ENCODE measurements at places on chromosomes 2 and 18. TPM values are rescaled to one million over a fixed set of nuclear protein-coding genes. Genes with fewer than 3 reads are reported as not detected.

DNA sequence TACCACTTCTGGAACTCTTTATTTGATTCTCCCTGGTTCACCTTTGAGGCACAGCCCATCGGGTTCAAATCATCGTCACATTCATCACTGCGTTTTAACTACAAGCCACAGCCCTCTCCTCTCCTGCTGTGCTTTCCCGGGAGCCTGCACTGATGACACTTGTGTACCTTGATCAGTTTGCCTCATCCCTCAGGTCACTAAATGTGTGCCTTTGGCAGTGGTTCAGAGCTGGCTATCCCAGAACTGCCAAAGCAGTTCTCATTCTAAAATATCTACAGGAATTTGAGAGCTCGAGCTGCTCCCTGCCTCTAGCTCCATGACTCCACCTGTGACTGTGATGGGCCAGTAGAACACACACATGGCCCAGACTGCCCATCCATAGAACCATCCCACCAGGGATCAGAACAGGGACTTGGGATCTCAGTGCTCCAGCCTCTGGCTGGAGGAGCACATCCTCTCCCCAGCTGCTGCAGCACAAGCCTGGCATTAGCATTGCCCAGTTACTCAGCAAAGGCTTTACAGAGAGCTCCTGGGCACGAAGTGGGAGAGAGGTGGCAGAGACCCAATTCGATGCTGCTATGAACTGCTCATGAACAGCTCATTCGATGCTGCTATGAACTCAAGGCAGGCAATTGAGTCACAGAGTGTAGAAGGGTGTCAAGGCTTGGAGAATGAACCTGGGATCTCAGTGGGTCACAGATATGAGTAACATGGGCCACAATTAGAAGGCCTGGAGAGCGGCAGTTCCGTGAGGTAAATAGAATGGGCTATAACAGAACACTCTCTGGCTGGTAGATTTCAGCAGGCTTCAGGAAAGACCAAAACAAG lies 41.9 kb downstream of the EVA1A start:
- no peak for DNase-seq

OR6B2 gene
- not detected for total RNA-seq

- DNase-seq, result no peak
Observed at GRCh38 chr18:40576507-40577115, 1378.4 kb upstream of the PIK3C3 start.

- no peak for DNase-seq
Observed at GRCh38 chr18:79864006-79864725, 66.4 kb downstream of the KCNG2 start.

DNA sequence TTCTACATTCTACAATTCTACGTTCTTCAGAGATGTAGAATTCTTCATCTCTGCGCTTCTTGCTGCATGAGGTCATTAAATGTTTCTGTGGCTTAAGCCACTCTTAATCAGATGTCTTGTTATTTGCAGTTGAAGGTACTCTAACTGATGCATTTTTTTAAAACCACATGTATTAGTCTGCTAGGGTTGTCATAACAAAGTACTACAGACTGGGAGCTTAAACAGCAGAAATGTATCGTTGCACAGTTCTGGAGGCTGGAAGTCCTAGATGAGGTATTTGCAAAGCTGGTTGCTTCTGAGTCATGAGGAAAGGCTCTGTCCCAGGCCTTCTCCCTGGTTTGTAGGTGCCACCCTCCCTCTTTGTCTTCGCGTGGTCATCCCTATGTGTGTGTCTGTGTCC lies 176.3 kb upstream of the GLI2 start:
- DNase-seq, result no peak

DNA sequence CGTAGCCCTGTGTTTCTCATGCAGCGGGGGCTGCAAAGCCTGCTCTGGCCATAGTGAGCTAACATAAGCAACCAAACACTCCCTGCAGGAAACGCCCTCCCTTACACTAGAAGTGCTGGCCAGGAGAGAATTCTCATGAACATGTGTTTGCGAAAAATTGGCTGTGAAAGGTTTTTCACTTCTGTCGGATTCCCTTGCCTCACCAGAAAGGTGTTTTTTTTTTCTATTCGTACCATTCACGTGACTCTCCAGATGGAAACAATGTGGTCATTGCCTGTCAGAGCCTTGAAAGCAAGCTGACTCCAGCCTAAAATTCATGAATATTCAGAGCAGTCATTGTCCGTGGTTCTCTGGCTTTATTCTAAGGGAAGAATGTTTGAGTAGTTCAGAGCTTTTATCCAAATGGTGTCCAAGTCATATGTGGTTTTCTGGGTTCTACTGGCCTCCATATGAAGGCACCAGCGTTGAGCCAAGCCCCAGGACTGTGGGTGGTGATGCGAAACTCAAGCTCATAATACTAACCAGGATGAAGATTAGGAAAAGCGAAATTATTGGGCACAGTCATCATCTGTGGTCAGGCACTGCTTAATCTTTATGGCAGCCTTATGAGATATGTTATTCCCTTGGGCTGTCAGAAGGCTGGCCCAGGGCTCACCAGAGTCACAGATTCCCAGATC lies 236.4 kb downstream of the ALPK2 start:
- DNase-seq, result no peak

- no peak for DNase-seq
Observed at GRCh38 chr2:61660511-61661388, 122.6 kb upstream of the XPO1 start.

FEV gene
- total RNA-seq, result not detected

DNA sequence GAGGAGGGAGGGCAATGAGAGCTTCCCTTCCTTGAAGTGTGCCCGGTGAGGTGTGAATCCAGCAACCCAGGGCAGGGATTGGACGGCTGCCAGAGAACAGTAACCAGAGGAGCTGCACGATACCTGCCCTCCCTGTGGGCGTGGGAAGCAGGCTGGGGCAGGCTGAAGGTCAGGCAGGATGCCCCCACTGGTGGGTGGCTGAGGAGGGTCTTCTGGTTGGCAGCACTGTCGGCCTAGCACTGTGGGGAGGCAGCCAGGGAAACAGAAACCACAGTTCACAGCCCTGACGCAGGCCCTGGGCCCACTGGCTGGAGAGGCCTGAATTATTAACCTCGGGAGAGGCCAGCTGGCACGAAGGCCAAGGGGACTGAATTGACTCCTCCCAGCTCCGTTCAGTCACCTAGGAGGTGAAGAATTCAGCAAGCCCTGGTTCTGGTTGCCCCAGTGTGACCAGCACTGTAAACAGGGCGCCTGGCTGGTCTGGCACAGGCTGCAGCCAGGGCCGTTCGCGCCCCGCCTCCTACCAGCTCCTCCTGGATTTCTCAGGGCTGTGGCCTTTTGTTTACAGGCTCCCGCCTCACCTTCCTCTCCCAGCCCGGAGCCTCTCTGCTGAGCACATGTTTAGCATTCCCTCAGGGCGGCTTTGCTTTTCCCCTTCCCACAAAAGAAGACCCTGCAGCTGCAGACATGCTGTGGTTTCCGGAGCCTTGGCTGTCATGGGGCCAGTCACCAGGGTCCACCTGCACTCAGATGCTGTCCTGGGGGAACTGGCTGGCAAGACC lies 97.8 kb downstream of the B3GNT2 start:
- DNase-seq, result no peak

- no peak for DNase-seq
Observed at GRCh38 chr2:85353876-85354285, 447 bp downstream of the RETSAT start.

DNA sequence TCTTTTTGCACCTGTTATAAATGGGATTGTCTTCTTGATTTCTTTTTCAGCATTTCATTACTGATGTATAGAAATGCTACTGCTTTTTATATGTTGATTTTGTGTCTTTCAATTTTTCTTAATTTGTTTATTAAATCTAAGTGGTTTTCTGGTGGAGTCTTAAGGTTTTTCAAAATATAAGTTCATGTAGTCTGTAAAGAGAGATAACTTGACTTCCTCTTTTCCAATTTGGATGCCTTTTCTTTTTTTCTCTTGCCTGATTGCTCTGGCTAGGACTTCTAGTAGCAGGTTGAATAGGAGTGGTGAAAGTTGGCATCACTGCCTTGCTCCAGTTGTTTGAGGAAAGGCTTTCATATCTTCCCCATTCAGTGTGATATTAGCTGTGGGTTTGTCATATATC lies 28.6 kb upstream of the GALNT5 start:
- DNase-seq, result no peak

DNA sequence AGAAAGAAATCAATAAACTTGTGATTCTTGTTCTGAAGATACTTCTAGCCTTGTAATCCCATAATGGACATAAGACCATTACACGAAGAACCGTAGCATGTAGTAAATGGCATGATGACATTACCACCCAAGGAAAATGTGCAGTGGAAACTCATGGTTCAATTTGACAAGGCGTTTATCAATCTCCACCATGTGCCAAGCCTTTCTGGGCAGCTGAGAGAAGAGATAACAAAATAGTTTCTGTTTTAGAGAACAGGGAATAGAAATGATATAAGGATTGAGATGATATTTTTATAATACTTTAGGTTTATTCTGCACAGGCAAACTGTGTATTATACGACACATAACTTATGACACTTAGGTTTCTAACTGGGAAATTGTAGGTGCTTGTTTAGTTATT lies 19.2 kb downstream of the ABI2 start:
- no peak for DNase-seq

GRCh38 chr2:56202381-56203121 lies 18.8 kb downstream of the CCDC85A start:
- DNase-seq, result no peak

DNA sequence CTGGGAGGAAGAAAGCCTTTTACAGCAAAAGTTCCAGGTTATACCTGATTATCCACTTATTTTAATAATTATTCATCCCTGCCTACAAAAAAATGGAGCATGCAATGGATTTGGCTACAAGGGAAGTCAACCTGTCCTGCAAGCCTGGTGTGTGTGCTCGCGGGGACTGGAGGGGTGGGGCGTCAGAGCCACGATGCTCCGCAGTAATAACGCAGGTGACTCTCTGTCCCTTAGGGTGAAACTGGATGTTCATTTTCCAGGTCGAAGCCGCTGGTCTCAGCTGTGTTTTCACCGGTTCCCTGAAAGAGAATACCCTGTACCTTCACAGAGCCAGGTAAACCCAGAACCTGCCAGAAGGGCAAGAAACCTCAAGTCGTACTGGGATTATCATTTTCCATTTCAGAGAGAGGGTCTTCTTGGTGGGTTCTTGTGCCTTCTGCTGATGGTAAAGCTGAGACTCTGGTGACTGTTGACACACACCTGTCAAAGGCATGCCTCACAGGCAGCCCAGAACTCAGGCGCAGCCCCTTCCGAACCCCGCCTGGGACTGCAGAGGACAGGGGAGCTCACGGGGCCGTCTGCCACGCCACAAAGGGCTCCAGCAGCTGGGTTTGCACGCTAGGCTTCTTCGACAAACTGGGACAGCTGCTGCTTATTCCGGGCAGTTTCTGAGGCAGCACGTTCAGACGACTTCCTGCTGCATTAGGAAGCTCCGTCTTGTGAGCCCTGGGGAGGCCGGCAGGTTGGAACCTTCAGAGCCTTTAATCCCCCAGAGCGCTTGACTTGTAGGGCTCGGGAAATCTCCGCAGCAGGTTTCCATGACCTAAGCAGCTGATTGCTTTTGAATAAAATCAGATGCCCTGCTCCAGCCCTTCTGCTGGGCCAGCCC lies 58.6 kb downstream of the KCNG2 start:
- DNase-seq, result no peak

GRCh38 chr2:134539981-134540380 lies 178.8 kb downstream of the TMEM163 start:
- DNase-seq, result no peak

DNA sequence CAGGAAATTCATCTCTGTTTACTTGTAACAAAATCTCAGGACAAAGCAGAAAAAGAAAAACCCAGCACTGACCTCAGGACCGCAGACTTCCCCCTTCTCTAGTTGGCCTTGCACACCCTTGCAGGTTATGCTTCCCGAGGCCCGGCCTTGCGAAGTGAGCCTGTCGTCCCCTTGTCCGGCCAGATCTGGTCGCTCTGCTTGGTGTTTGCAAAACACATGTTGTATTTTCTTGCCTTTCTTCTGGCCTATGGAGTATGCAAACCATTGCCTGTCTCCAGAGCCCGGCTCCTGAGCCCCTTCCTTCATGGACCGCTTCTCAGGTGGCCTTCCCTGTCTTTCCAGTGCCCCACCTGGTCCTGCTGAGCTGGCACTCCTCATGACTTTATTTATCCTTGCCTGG lies 4.8 kb downstream of the IMPA2 start:
- DNase-seq, result no peak

DNA sequence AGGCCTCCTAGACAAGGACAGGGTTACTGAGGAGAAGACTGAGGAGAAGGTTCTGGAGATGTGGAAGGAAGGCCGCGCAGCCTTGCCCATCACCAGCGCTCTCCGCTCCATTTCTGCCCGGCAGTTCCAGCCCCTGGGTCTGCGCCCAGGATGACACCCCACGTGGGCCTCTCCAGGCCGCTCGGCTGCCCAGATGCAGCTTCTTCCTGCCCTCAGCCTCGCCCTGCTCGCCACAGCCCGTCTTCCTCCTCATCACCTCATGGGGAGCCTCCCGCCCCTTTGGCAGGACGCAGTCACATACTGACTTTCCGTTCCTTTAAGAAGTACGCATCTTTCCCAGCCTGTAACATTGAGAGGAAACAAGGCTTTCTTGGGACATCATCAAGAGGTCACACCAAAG lies 37.1 kb downstream of the SNTG2 start:
- DNase-seq, result no peak

CD226 gene
- 0.68 TPM for total RNA-seq

INPP1 gene
- total RNA-seq, result 36.6 TPM

GRCh38 chr2:80330527-80331450 lies 26.2 kb upstream of the LRRTM1 start:
- DNase-seq, result no peak

GRCh38 chr18:14093307-14093915 lies 38.8 kb downstream of the ZNF519 start:
- no peak for DNase-seq

DNA sequence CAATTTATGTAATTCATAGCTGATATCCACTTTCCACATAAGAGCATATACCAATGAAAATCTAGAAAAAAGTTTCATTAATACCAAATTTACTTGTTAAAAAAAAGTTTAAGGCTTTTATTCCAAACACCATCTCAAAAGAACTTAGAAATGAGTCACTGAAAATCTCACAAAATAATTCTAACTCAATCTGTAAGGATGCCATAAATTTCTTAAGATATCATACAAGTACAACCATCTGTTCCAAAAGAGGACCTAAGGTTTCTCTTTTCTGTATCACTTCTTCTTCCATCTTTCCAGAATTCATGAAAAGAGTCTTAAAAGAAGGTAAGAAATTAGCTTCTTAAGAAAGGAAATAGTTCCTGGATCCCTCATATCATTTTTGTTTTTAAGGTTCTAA lies 60.4 kb downstream of the TRIP12 start:
- DNase-seq, result no peak

RNU2-63P gene
- total RNA-seq, result not detected

DNA sequence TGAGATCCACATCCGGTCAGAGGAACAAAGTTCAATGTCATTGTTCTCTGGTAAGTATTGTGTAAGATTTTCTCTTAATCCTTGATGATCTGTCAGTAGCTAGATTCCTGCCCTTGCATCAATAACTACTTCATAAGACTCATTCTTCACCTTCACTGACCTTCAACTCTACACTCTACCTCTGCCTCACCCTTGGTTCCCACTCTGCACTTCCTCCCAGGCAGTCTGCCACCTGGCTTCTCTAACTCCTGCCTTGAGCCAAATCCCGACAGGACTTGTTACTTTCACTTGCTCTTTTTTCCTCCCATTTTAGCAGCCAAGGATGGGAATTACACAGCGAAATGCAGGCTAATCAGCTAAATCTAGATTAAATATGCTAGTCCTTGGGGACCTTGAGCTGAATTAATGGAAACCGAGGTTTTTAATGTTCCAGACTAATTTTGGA lies 190.7 kb downstream of the DLGAP1 start:
- DNase-seq, result no peak

SATB2 gene
- 4.5 TPM for total RNA-seq

- DNase-seq, result no peak
Observed at GRCh38 chr2:39139511-39140237, 18.8 kb upstream of the SOS1 start.

ANKRD36C gene
- 89.4 TPM for total RNA-seq

- no peak for DNase-seq
Observed at GRCh38 chr2:70128005-70128404, 40.7 kb downstream of the PCBP1 start.

All from thoracic aorta (tissue), 2 donors.